ENCODE measurements at places on chromosomes 2 and 18.
A peak's percentile ranks its signal among the peaks of the same experiment; 100 is the strongest.

- DNase-seq = no peak
Measured at GRCh38 chr2:23803965-23804542, 122.9 kb downstream of the ATAD2B start.

DNA sequence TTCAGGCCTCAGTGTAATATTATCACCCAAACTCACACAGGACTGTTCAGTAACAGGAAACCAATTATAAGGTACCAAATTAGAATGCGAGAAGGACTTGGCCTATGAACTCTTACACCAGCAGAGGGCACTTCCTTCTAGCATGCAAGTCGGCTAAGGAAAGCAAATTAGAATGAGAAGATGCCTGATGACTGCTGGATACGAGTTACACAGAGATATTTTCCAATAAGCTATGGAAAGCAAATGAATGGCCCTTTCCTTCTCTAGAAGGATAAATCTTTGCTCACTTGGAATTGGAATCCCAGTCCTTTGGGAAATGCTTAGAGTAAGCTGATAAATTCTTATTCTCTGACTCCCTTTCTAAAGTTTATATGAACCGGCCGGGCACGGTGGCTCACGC, 109.8 kb downstream of the AP1S3 start:
- DNase-seq = no peak

- DNase-seq = no peak
Measured at GRCh38 chr2:20584399-20585358, 66.2 kb downstream of the HS1BP3 start.

DNA sequence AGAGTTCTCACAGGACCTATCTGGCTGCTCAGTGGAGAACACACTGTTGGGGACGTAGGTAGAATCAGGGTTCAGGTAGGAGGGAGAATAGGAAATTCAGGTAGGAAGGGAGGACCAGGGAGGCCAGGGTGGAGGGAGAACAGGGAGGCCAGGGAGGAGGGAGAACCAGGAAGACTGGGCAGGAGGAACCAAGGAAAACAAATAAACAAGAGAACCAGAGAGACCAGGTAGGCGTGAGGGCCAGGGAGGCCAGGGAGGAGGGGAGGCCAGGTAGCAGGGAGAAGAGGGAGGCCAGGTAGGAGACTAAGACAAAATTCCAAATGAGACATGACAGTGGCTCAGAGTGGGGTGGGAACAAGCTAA, 337.6 kb downstream of the EIPR1 start:
- DNase-seq = no peak

GRCh38 chr2:145811276-145812164, 1291.6 kb upstream of the ZEB2 start:
- DNase-seq = no peak

DNA sequence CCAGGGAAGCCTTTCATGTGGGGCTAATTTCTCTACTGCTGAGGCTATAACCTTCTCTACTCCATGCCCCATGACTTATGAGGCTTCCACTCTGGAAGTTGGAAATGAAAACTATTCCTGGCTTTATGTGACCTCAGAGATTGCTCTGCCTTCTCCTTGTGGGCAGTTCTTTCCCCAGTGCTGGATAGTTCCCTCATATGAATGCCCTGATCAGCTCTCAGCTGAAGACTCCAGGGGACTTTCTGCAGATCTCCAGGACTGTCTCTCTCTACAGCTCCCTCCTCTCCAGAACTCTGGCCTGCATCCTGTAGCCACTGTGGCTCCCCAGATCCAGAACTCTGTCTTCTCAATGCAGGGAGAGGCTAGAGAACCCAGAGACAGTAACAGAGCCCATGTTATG, 235.1 kb downstream of the SEPTIN10 start:
- no peak for DNase-seq

DNA sequence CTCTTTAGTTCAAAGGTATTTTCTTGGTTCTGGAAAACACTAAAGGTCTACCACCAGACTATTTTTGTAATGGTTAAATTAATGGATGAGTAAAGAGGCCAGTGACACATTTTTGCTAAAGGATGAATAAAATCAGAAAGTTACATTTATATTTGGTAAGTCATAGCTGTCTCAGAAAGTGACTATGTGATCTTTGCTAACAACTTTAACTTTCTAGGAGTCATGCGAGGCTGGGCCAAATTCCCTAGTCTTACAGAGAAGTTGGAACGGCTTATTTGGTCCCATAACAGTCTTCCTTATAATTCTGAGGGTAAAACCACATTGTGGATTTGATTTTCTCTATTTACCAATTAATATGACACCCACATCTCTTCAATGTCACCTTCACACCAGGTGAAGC, 198.1 kb downstream of the PDE1A start:
- no peak for DNase-seq

DNA sequence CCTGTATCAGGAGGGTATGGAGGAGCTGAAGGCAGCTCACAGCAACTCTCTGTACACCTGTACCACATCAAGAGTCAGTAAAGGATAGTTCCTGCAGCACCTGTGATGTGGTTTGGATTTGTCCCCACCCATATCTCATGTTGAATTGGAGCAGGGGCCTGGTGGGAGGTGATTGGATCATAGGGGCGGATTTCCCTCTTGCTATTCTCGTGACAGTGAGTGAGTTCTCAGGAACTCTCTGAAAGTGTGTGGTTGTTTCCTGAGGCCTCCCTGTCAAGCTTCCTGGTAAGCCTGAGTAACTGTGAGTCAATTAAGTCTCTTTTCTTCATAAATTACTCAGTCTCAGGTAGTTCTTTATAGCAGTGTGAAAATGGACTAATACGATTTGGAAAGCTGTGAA, 28.9 kb downstream of the OSBPL1A start:
- peak; percentile 6 for DNase-seq

- no peak for DNase-seq
Measured at GRCh38 chr18:41099451-41099850, 855.6 kb upstream of the PIK3C3 start.

DNA sequence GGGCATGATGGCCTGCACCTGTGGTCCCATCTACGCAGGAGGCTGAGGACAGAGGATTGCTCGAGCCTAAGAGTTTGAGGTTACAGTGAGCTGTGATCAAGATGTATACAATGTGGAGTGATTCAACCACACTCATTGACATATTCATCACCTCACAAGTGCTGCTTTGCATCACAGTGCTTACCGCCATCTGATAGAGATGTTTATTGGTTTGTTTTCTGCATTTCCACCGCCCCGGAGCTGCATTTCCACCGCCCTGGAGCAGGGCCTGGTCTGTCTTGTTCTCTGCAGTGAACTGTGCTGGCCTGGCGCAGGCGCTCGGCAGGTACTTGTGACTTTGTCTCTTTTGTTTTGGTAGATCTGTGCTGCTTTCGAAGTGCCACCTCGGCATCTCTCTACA, 96.0 kb downstream of the SMAD7 start:
- DNase-seq = no peak

DNA sequence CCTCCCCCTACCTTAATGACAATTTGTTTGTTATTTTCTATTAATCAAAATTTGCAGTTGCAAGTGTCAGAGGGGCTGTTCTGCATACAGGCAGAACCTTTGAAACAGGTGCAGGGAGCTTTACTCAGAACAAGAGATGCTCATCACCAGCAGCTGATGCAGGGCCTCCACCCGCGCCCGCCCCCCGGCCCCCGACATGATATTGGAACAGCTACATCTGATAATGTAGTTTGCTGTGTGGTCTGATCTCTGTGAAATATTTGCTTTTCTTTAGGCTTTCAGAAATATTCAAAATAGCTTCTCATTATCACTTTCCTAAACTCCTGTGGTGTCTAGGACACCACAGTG, 130.0 kb downstream of the PRKCE start:
- no peak for DNase-seq

DNA sequence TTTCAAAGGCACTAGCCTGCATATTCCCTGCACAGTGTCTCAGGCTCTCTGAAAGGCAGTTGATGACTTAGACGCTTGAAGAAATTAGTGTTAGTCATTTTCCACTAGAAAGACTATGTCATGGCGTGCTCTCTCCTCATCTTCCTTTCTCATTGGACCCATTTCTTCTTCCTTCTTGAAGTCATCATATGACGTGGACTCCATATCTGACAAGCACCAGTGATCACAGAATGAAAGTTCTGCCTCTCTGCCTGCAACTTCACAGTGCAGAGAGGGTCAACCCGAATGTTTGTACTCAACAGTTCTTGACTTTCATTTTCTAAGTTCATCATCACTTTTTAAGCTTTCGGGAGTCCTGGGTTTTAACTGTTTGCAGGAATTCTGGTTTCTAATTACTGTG, 63.7 kb upstream of the CYRIA start:
- DNase-seq = no peak

GRCh38 chr18:69759046-69759445, 188.6 kb downstream of the CD226 start:
- DNase-seq = no peak

DNA sequence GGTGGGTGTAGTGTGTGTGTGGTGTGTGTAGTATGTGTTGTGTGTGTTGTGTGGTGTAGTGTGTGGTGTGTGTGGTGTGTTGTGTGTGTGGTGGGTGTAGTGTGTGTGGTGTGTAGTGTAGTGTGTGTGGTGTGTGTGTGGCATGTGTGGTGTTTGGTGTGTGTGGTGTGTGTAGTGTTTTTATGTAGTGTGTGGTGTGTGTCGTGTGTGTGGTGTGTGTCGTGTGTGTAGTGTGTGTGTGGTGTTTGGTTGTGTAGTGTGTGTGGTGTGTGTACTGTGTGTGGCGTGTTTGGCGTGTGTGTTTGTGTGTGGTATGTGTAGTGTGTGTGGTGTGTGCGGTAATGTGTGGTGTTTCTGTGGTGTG, 4.7 kb upstream of the RTP5 start:
- no peak for DNase-seq

DNA sequence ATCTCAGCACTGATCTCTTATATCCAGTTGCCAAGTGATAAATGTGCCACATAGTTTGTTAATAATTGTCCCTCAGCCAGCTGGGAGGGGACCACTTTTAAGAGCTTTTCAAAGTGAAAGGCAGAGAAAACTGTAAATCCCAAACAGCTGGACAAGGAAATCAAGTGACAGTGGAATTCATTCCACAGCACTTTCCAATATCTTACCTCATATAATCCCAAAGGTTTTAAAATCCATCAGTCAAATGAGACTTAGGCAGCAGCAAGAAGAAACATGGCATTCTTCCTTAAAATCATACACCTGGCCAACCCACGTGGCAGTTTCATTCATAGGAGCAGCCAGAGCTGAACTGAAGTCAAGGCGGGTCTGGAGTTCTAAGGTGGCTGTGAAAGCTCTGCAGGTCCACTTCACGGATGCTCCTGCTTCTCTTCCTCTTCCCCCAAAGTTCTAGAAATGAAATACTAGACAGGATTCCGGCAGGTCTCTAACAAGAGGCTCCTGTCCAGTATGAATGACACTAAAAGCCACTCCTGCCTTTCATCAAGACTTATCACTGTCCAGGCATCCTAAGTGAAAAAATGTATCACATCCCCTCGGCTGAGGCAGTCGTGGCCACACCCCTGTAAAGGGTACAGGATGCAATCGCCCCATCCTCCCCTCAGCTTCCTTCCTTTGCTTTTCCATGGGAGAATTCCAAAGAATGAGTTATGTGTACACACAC, 190.4 kb upstream of the STK17B start:
- DNase-seq = no peak

GRCh38 chr2:115036818-115037217, 594.4 kb downstream of the DPP10 start:
- no peak for DNase-seq

- DNase-seq = no peak
Measured at GRCh38 chr18:8842506-8842905, 137.2 kb downstream of the MTCL1 start.

- no peak for DNase-seq
Measured at GRCh38 chr18:6976935-6977334, 140.7 kb downstream of the LAMA1 start.
